ENCODE measurements at places on chromosomes 16 and 17. TPM values are rescaled to one million over a fixed set of nuclear protein-coding genes. Genes with fewer than 3 reads are reported as not detected.

The CLEC19A gene
- not detected for total RNA-seq

The ATF7IP2 gene
- total RNA-seq = 23.4 TPM

The GSG1L gene
- total RNA-seq = not detected

The KRTAP4-4 gene
- not detected for total RNA-seq

The MMP25 gene
- 8.1 TPM for total RNA-seq

Measured in activated CD4-positive, alpha-beta T cell treated with anti-CD3 and anti-CD28 coated beads, Interleukin-2, amount 10 ng/mL, durations not matched to agents 24 days and 14 days (primary cell).